ENCODE measurements at places on chromosomes 7 and 10.

DNA sequence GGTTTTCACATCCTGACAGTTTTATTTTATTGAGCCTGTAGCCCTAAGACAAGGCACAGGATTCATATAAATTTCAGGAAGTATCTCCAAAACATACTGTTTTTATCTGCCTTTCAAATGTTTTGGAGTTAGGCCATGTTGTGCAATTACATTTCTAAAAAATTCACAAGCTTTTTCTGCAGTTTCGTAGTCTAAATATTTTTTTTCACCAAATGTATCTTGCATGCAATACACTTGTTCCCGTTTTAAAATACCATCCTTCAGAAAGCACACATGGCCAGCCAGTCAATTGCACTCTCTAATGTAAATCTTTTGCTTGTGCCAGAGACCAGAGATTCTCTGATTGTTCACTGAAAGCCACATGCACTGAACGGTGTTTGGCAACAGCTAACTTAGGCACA, 161.5 kb upstream of the PRKCQ start:
- no peak for DNase-seq

- DNase-seq = no peak
Measured at GRCh38 chr7:116951366-116952292, 1.7 kb upstream of the ST7 start.

DNA sequence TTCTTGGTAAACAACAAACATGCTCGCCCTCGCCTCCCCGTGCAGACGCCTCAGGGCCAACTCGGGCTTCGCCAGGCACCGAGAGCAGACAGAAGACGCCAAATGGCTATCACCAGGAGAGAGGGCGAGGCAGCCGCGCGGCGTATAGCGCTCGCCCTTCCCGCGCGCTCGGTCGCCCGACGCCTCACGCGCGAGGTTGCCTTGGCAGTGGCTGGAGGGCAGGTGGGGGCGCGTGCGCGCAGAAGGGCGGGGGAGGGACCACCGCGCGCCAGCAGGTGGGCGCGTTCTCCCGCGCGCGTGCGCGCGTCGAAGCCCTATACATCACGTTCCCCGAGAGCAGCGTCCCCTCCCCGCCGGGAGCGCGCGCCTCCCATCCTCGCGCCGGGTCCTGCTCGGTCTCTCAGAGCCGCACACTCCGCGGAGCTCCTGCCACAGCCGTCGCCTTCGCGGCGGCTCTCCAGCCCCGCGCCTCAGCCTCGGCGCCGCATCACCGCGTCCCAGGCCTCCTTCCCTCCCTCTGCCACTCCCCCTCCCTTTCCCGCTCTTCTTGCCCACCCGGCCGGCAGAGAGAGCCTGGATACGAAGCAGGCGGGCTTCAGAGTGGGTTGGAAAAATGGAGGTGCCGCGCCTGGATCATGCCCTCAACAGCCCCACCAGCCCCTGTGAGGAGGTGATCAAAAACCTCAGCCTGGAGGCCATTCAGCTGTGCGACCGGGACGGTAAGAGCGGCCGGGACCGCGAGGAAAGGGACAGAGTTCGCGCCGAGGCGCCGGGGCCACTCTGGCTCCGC, at the start of gene PHYHIPL:
TSS of gene PHYHIPL (plus strand) at position 403 of the 790 bp plus-strand sequence. CDS start at position 614, 211 bp downstream.
- DNase-seq = no peak

DNA sequence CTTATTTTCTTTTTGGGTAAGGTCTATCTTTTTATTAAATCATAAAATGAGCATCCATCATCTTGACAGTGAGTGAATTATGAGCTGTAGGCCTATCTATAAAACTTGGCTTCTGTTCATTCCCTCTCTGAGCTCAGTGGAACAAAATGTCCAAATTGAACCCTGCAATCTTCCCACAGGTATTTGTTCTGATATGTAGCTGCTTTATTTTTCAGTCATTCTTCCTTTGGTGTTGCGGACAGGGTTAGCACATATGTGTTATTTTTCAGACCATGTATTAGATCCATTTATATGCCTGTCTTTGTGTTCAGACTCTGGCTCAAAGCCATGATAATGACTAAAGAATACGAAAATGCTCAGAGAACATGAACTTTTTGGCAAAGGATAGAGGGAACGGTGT, 201.6 kb upstream of the KIAA1217 start:
- no peak for DNase-seq

GRCh38 chr10:128928231-128928836, 538.7 kb upstream of the MGMT start:
- no peak for DNase-seq

- no peak for DNase-seq
Measured at GRCh38 chr7:68492359-68492690, 1106.0 kb upstream of the AUTS2 start.

GRCh38 chr7:4883372-4884144, at the start of gene RADIL:
Gene RADIL (minus strand): TSS chr7:4883716. CDS start chr7:4878139, 5,577 bp downstream.
- DNase-seq = peak; percentile 86

DNA sequence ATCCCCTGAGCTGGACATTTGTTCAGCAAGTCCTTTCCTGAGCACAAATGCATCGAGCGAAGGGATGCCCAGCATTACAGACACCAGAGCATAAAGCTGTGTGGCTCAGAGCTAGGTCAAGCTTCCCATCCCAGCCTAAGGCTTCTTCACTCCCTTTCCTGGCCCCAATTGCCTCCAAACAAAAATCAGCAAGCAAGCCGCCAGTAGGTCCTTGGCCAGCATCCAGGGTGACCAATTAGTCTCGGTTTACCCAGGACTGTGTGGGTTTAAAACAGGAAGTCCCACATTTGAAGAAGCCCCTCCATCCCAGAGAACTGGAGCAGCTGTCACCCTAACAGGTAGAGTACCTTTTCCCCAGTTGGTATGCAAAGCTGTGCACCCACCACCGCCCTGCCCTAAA, 51.2 kb downstream of the PRKAG2 start:
- no peak for DNase-seq

All from stimulated activated CD4-positive, alpha-beta T cell treated with anti-CD3 and anti-CD28 coated beads, Interleukin-4, amount 100 ng/mL, for 24 hours (primary cell).